Stimulated activated naive B cell treated with anti-CD40 and anti-IgM and Interleukin-4, amounts not matched to agents 10 μg/mL and 1 μg/mL and 100 μg/mL, for 72 hours (primary cell): ENCODE measurements at places on chromosomes 2 and 18.

GRCh38 chr2:233643128-233643527, 6.9 kb downstream of the UGT1A10 start:
- DNase-seq = no peak

GRCh38 chr18:31512203-31512764, 14.3 kb downstream of the DSG2 start:
- DNase-seq = no peak

GRCh38 chr18:36628435-36629137, 200.2 kb downstream of the TPGS2 start:
- DNase-seq = no peak

DNA sequence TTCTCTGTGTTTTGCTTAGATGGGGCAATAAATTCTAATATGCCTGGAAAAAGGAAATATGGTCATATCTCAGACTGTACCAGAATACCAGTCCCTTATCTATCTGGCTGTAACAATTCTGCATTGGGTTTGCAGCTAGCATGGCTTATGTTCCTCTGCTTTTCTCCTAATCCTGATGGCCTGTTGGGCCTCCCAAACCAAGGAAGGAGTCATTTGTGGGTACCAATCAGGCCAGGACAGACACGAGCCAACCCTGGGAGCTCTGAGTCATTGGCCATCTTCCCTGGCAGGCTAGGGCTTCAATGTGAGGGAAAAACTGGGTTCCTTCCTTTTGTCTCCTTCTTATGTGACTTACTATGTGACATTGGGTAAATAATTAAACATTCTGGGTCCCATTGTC, 12.0 kb downstream of the SMARCAL1 start:
- no peak for DNase-seq

DNA sequence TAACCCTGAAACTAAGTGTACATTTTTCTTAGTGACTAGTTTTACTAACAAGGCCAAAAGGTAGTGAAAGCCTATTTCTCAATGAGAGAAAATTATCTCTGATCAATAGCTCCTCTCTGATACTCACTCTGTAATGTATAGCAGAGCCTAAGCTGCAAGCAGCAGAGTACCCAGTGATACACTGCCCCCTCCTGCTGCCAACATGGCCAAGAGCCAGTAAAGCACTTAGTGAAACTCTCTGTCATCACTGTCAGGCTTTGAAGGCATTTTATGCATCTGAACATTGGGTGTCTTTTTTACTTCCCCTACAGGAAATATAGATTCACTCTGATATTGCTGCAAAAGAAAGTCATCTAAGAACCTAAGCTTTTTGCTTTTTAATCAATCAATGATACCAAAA, 784.1 kb upstream of the CDH7 start:
- no peak for DNase-seq

- DNase-seq = no peak
Measured at GRCh38 chr18:8734496-8734895, 29.1 kb downstream of the MTCL1 start.

GRCh38 chr18:38644875-38645641, 1079.5 kb upstream of the CELF4 start:
- DNase-seq = no peak

- no peak for DNase-seq
Measured at GRCh38 chr2:73489053-73489452, 103.4 kb downstream of the ALMS1 start.

- no peak for DNase-seq
Measured at GRCh38 chr2:237223201-237223861, 137.6 kb downstream of the COPS8 start.

DNA sequence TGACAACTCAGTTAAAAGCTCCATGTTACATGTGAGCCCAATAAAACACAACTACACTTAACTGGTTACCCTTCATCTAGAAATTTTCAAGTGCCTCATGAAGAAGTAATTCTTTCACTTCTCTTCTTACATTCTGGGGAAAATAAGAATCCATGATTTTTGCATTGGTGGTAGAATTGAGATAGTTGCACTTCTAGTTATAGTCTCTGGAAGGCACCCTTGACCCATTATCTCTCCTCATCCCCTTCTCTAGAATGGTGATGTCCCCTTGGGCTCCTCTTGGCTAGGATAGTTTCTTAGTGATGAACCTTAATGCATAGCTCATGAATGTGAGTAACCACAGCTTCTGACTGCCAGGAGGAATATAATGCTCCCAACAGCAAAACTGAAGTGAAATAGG, 3.6 kb downstream of the LGALSL start:
- no peak for DNase-seq

- DNase-seq = no peak
Measured at GRCh38 chr2:169439900-169440299, 39.4 kb upstream of the BBS5 start.

DNA sequence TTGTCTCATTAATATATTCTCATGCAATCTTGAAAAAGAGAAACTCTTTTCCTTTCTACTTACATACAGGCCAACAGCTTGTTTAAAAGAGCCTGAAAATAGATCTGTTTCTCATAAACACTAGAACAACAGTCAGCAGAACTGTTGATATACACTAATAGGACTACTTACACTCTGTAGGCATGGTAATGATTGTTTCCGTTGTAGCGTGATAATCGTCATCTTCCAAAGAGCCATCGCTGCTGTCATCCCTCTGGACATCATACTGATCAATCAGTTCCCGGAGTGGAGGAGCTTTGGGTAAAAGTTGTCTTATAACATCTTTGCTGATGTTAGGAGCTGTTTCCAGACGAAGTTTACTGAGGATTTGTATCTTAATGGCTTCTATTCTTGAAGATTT, 476 bp downstream of the MSTN start:
- DNase-seq = no peak

GRCh38 chr18:67104700-67105284, 411.7 kb downstream of the DSEL start:
- DNase-seq = no peak

DNA sequence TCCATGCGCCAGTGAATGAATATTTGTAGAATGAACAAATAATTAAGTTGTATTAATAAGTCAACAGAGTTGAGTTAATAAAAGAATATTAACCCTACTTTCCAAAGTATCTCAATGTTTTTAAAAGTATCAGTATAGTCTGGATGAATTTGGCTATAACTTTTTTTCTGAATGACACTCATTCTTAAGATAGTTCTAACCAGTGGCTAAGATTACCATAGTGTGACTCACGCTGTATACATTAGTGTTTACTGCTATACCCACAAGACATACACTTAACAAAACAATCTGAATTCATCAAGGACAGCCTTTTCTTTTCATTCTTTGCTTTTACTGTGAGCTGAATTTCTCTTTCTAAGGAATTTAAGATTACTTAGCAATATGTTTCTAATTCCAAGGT, 77.0 kb upstream of the PDE1A start:
- DNase-seq = no peak
